CD4-positive, alpha-beta T cell treated with Interleukin-4 for 1 hour (primary cell): ENCODE measurements at places on chromosomes 12 and 14.

GRCh38 chr12:11824736-11825135 is 175.3 kb downstream of the ETV6 start:
- DNase-seq = no peak

- DNase-seq = no peak
Measured at GRCh38 chr12:114961491-114961890, 277.5 kb upstream of the TBX3 start.

DNA sequence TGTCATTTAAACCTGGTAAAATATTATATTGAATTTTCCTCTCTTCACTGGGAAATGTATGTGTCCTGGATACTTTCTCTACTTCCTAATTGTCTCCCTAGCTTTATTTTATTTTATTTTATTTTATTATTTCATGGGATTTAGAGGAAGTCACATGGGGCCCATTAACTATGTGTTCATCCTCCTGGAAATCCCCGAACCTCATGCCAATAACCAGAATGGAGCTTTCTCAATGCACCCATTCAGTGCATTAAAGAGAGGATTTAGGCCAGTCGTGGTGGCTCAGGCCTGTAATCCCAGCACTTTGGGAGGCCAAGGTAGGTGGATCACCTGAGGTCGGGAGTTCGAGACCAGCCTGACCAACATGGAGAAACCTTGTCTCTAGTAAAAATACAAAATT is 1.3 kb upstream of the RPGRIP1 start:
- DNase-seq = no peak

- no peak for DNase-seq
Measured at GRCh38 chr12:57416039-57416996, 14.5 kb downstream of the R3HDM2 start.

DNA sequence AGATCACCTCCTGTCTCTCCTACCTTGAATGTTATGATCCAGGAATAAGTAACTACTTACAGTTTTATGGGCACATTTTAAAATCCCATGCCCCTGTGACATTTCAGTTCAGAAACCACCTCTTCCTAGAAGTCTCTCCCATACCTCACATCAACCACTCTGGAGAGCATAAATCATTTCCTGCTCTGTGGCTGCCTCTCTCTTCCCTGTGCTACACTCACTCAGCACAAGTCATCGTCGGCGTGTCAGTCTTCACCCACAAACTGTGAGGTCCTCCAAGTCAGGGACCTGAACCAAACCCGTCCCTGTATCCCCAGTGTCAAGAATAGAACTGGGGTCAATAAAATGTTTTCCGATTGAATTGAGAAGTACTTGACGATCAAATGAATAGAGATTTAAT is 863.3 kb downstream of the BCL11B start:
- DNase-seq = no peak

DNA sequence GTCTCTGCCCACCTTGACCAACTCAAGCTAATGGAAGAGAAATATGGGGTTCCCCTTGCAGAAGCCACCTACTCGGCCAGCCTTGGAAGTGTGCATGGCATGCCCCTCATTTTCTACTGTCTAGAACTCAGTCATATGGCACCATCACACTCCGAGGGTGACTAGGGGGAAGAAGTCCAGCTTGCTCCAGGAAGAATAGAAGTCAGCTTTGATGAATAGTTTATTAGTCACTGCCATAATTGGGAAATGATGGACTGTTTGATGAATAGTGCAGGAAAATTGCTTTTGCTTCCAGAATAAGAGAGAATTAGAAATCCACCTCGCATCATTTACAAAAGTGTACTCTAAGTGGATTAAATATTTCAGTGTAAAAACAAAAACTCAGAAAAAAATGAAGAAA is 1030.6 kb downstream of the VRK1 start:
- no peak for DNase-seq

GRCh38 chr12:11771356-11771755 is 121.9 kb downstream of the ETV6 start:
- no peak for DNase-seq

- DNase-seq = no peak
Measured at GRCh38 chr14:34867199-34867598, 8.0 kb downstream of the BAZ1A start.

DNA sequence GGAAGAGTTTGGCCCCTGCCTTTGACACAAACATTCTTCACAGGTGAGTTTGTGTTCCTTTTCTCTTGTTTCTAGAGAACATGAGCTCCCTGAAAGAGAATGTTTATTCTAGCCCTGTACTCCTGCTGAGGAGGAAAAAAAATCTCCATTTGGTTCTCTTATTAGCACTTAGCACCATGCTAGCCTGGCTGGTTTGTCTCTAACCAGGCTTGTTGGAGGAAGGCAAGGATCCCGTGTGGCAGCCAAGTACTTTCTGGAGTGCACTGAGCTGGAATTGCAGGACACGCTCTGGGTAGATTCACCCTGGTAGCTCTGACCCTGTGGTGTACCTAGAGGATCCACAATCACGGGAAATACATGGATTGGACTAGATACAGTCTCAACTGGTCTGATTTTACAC is 41.9 kb downstream of the KCNA1 start:
- no peak for DNase-seq
